ENCODE measurements at places on chromosomes 6 and 20.

DNA sequence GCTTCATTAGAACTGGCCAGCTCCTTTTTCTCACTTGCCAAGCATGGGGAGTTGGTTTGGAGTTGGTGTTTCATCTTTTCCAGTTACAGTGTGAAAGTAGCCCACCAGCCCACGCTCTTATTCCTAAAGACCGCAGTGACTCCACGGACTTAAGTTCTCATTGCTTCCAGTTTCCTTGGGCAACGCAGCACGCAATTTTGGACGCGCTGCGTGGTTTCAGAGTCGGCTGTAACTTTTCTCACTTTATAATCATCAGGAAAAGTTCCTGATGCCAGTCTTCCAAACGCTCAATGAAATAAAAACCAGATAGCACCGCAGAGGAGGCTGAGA, 381 bp upstream of the PEX7 start:
- DNase-seq: no peak

- peak; percentile 15 for DNase-seq
Observed at GRCh38 chr20:1122388-1123315, 4.2 kb downstream of the PSMF1 start.

GRCh38 chr20:8967641-8968245, 101.1 kb upstream of the PLCB4 start:
- DNase-seq: no peak

DNA sequence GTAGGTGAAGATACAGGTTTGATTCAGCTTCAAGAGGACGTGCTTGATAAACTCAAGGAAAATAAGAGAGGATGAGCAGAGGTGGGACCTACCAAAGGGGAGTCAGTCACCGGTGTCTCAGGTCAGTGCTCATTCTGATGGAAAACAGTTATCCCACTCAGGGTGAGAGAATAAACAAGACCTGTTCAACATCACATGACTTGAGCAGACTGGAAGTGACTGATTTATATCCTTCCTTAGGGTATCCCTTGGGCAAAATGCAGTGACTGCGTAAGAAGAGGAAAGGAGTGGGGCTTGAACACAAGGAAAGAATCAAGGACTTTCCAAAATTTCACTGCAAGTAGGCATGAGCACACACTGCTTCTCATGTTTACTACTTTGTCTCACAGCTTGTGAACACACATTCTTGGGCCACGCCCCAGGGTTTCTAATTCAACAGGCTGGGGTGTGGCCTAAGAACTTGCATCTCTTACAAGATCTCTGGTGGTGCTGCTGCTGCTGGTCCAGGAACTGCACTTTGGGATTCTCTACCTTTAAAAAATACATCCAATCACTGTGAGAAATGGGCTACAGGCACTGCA, 11.6 kb downstream of the CST3 start:
- no peak for DNase-seq

DNA sequence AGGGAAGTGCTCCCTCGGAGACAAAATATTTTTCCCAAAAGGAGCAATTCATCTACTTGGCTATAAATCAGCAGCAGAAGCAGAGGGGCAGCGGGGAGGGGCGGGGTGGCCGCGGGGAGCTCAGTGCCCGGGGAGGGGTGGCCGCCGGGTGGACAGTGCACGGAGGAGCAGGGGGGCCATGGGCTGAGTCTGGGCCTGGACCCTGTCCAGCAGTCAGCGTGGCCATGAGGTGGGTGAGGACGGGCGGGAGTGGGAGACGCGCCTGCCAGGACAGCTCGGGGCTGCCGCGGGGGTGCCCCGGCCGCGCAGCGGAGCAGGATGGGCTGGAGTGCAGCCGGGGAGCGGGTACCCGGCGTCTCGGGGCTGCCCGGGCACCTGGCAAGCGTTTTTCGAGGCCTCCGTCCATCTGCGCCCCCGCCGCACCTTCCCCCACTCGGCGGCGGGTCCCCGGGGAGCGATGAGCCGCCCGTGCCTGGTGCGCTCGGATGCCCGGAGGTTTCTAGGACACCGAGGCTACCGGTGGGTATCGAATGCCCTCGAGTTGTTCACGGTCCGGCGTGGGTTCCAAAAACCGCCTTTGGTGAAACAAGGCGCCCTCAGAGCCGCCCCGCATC, 229.5 kb downstream of the THBS2 start:
- no peak for DNase-seq

Measured in CD4-positive, alpha-beta T cell treated with Interleukin-4 for 4 hours (primary cell).